CD4-positive, alpha-beta T cell treated with Interferon gamma for 1 hour (primary cell): ENCODE measurements at places on chromosomes 6 and 20.

GRCh38 chr6:153002613-153003365 lies at the start of gene MTRF1L:
Gene MTRF1L (minus strand): TSS chr6:153002709. CDS start chr6:153002685, 24 bp downstream.
- DNase-seq, result peak; percentile 84

DNA sequence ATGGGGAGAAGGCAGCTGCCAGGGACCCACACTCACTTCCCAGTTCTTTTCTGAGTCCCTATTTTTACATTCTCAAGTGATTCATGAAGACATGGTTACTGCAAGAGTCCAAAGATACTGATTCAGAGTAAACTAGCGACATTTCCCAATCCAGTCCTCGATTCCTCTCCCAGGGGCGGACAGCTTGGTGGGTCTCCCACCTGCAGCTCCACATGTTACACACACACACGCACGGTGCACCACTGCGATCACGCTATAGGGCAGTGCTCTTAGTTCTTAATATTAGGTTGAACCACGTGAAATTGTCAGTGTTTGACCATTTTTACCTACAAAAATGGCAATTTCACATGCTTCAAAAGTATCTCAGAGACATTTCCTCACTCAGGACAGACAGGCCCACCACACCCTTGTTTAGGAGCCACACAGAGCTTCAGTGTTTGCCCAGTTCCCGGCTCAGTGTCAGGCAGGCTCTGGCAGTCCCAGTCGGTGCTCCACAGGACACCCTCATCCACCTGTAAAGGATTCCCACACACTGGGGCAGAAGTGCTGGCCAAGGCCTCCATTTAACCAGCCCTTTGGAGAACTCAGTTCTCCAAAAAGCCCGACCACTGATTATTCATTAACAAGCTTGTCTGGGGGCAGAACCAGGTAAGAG lies 51.8 kb downstream of the RRBP1 start:
- no peak for DNase-seq

- no peak for DNase-seq
Measured at GRCh38 chr6:1406306-1407072, 17.1 kb downstream of the FOXF2 start.

DNA sequence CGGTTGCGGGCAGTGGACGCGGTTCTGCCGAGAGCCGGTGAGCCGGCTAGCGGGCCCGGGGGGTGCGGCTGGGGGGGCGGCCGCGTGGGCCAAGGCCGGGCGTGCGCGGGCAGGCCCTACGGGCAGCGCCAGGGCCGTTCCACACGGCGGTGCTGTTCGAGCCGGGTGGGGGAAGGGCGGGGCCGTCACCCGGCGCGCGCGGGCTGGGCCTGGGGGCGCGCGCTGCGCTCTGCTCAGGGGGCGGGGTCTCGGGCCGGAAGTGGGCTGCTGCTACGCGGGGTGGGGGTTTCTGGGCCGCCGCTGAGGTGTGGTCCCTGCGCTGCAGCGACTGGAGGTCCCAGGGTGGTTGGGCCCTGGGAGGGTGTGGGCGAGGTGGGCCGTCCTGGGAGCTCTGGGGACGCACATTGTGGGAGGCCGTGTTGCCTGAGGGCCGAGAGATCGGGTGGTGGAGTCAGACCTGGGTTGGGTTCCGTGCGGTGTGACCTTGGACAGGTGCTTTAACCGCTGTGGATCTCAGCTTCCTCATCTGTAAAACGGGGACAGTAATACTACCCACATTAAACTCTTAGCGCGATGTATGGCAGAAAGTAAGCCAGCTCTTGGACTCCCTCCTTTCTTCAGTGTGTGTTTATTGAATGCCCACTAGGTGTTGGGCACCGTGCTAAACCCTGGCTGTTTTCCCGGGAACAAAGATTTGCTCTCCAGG lies 391 bp downstream of the MAPRE1 start:
- DNase-seq, result no peak
